ENCODE measurements at places on chromosomes 11 and 22.

GRCh38 chr11:106031202-106031810, 9.3 kb upstream of the MSANTD4 start:
- no peak for DNase-seq

- DNase-seq: no peak
These were observed 92.6 kb downstream of the CTTN start for GRCh38 chr11:70490723-70491558.

DNA sequence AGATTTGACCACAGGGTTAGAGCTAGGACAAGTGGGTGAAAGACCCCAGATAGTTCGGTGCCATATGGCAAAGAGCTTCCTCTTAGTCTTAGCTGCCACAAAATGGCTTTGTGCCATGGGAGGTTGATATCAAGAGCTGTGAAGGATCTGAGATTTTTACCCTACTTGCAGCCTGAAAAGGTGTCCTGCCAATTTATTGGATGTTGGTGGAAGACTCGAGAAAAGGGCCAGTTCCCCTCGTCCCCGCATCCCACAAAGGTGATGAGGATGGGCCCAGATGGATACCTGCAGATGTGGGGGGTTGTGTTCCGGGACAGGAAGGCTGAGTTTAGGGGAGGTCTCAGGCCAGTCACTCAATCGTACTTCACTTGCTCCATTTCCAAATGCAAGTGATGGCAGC, 27.2 kb downstream of the YDJC start:
- DNase-seq: no peak

DNA sequence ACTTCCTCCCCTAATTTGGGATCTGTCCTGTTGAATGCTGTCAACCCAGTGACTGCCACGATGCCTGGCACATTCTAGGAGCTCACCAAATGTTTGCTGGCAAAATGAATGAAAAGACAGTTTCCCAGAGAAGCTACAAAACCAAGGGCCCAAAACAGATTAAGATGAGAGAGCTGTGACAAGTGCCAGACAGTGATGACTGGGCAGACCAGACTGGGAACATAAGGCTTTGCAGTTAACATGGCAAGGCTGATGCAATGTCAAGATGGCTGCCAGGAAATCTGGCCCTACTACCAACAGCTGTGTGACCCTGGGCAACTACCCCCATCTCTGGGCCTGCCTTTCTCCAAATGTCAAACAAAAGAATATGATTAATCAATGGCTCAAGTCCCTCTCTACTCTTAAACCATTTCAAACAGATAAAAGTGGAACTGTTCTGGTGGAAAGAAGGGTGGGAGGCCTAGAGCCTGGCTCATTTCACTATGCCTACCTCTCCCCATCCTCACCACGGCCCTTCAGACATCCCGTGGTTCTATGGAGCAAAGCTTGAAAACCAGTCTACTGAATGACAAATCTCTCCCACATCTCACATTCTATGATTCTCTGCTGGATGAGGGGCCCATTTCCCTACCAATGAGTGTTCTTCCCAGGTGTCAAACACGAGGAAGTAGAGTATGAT, 12.8 kb downstream of the AP1B1 start:
- no peak for DNase-seq

DNA sequence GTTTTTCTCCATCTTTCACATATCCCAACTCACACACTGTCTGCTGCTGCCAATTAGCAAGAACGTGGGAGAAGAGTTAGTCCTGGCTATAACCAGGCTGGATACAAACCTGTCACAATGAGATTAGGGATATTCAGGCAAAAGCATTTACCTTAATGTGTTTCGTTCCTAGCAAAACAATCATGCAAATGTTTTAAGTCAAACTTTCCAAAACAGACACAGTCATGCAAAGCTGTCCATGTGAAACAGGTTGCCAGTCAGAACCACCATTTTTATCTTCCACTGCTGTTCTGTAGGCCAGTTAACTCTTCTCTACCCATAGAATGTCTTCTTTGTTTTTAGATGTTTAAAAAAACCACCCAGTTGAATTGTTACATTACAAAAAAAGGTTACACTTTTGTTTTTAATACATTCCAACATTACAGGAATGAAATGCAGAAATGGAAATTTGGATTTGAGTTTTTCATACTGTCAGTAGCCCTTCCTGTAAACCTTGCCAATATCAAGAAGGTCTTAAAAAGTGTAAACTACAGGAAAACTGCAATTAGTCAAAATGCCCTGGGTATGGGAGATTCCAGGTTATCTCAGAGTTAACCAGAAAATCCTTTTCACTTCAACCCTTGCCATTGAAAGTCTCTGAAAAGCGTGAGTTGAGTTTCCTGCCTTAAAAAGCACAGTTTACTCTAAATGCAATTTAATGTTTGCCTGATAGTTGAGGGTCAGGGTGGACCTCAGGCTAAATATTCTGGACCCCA, 34.2 kb upstream of the LDLRAD3 start:
- DNase-seq: no peak

DNA sequence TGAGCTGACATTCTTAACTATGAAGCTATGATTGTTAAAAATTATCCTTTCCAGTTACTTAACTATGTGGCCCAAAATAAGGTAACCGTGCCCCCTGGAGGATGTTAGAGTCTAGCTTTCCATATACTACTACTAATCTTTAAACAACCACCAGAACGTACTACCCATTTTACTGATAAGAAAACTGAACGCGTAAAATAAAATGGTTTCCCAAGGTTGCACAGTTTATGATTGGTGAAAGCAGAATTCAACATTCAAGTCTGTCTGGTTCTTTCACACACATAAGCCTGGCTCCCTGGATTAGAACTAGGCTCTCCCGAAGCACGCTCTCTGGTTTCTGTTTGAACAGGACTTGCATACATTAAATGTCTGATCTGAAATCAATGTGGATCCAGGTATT, 437.8 kb upstream of the CCDC90B start:
- no peak for DNase-seq

All from activated CD8-positive, alpha-beta memory T cell treated with anti-CD3 and anti-CD28 coated beads, Interleukin-2, amount 10 ng/mL, durations not matched to agents 7 days and 5 days (primary cell).